ENCODE measurements at places on chromosomes 5 and 9.
A peak's percentile ranks its signal among the peaks of the same experiment; 100 is the strongest.

- no peak for DNase-seq
Measured at GRCh38 chr9:32672469-32672868, 37.0 kb upstream of the TAF1L start.

GRCh38 chr5:16131878-16132277 lies 47.7 kb downstream of the MARCHF11 start:
- no peak for DNase-seq

DNA sequence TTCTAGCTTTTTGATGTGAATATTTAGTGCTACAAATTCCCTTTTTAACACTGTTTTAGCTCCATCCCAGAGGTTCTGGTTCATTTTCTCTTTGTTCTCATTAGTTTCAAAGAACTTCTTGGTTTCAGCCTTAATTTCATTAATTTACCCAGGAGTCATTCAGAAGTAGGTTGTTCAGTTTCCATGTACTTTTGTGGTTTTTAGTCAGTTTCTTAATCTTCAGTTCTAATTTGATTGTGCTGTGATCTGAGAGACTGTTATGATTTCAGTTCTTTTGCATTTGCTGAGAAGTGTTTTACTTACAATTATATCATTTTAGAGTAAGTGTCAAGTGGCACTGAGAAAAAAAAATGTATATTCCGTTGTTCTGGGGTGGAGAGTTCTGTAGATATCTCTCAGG lies 240.1 kb upstream of the RASA1 start:
- DNase-seq, result no peak

DNA sequence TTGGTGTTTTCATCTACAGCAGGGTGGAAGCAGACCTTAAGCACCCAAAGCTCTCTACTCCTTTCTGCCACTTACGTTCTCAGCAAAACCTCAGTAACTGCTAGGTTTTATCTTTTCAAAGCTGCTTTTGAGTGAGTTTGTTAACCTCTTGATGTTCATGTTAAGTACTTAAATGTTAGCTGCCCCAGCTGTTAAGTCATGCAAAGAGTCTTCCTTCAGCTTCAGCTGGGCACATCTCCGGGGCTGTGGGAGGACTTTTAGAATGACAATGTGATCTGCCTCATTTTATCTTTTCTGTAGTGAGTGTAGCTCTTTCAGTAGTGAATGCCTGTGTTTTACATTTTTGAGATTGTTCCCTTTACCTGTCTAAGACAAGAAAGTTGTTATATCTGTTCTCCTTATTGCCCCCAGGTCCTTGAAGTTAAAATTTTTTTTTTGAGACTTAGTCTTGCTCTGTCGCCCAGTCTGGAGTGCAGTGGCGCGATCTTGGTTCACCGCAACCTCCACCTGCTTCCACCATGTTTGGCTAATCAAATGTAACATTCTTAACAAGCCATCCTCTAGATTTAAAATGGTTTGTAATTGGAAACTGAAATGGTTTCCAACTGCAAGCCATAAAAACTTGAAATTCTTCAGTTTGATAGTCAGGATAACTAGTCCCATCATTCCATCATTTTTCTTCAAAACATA lies 19.6 kb downstream of the KDM4C start:
- no peak for DNase-seq

DNA sequence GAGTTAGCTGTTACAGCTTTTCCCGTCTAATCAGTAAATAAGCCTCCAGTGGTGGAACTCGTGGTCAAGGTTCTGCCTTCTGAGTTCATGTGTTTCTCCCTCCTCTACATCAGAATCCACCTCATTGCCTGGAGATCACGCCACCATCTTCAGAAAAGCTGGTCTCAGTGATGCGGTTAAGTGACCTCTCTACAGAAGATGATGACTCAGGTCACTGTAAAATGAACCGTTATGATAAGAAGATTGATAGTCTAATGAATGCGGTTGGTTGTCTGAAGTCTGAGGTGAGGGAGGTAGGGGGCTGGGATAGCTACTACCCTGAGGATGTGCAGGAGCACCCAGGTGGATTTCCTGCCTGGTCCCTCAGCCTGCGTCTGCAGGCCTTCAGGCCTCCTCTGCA lies 13.3 kb downstream of the ODF2 start:
- DNase-seq, result no peak

DNA sequence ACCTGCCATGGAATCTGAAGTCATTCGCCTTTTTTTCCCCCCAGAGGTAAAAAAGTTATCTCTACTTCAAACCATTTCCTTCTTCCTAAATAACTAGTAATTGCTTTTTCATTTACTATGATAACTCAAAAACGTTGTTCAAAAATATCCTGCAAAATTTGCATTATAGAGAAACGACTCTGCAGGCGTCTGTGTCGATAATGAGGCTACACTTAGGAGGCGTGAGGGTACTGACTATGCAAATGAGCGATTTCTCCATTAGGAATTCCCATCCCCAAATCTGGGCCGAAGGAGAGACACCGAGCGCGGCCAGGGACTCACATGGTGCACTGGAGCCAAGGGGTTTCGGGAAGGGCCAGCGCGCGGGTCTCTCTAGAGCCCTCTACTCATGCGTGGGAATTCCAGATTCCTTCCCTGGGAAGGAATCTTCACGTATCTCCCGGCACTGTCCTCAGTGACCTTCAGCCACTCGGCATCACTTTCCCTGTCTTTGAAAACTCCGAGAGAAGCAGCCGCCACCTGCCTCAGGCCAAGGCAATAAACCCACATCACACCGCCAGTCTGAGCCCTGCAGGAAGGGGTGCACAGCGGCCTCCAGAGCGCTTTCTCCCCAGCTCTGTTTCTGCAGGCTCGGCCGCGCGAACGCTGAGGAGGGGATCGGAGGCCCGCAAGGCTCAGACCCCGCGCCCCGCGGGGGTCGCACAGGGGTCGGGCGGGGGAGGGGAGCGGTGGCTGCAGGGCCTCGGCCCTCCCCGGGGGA lies 718 bp upstream of the DENND4C start:
- DNase-seq, result no peak

DNA sequence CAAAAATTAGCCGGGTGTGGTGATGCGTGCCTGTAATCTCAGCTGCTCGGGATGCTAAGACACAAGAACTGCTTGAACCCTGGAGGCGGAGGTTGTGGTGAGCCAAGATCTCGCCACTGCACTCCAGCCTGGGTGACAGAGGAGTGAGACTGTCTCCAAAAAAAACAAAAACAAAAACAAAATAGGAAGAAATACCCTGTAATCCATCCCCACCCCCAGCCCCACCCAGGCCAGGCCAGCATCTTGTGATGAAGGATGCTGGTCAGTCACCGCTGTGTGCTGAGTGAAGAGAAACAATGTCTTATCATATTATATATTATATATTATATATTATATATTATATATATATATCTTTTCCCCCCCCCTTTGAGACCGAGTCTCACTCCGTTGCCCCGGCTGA lies 15.4 kb upstream of the CCIN start:
- no peak for DNase-seq

DNA sequence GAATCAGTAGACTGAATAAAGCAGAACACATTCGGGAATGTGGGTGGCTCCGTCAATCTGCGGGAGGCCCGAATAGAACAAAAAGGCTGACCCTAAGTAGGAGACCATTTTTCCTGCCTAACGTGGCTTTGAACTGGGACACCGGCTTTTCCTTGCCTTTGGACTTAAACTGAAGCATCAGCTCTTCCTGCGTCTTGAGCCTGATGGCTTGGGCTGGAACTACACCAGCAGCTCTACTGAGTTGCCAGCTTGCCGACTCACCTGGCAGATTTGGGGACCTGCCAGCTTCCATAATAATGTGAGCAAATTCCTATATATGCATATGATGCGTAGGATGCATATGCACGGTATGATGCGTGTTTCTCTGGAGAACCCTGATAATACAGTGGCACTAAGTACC lies 111.3 kb downstream of the DAPK1 start:
- DNase-seq, result no peak

GRCh38 chr5:30112867-30113266 lies 1080.6 kb upstream of the CDH6 start:
- no peak for DNase-seq

DNA sequence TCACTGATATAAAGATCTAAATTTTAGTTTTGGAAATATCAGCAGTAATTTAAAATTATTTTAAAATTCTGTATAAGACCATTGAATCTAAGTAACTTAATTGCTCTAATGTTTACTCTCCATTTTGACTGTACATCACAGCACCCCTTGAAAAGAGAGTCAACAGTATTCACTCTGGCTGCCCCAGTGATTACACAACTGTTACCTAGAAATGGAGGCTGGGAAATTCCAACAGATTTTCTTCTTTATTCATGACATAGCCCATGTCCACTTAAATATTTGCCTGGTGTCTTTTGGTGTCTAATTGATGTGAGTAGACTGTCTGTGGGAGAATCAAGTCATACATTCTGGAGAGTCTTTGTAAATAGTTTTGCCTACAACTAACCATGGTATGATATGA lies 301.8 kb upstream of the CDH6 start:
- DNase-seq, result no peak

GRCh38 chr5:54178991-54179390 lies 131.4 kb downstream of the ARL15 start:
- no peak for DNase-seq

DNA sequence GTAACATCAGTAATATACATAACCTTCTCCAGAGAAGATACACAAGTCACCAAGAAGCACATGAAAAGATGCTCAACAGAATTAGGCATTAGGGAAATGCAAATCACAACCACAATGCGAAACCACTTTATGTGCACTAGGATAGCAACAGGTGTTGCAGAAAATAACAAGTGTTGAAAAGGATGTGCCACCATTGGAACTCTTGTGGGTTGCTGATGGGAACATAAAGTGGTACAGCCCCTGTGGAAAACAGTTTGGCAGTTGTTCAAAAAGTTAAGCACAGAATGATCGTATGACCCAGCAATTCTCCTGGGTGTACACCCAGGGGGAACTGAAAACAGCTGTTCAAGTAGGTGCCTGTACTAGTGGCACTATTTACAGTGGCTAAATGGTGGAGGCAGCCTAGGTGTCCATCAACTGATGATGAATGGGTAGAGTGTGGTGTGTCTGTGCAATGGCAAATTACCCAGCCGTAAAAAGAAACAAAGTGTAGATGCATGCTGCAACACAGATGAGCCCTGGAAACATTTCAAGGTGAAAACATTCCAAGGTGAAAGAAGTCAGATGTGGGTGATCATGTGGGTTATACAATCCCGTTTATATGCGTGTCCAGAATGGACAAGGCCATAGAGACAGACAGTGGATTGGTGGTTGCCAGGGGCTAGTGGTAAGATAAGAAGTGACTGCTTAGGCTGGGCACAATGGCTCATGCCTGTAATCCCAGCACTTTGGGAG lies 27.2 kb downstream of the CCDC69 start:
- peak; percentile 25 for DNase-seq

DNA sequence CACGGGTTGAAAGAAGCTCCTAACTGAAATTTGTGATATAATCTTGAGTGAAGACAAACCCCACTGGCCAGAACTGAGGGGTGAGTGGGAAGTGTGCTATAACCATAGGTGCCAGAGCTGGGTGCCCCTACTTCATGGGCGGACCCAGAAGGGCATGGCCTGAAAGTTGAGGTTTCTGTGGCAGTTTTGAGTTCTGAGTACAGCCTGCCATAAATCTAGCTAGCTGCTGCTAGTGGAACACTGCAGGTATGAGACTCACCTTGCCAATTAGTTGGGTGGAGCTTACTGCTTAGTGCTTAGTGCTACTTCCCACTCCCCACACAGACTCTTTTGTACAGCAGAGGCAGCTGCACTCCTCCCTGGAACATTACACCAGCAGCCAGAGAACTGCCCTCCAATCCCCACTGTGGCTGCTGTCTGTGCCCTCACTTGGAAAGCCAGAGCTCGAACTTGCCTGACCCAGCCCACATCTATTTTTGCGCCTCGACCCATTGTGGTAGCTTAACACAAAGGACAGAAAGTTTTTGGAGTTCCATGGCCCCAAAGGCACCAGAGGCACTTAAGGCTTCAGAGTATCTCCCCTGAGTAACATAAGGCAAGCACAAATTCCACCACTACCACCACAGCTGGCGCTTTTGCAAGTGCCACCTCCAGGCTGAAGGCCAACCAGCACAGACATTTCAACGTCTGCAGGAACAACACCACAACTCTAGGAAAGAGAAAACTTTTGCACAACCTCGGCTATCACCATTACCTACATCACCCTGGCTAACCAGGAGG lies 27.1 kb upstream of the PTGER4 start:
- no peak for DNase-seq

DNA sequence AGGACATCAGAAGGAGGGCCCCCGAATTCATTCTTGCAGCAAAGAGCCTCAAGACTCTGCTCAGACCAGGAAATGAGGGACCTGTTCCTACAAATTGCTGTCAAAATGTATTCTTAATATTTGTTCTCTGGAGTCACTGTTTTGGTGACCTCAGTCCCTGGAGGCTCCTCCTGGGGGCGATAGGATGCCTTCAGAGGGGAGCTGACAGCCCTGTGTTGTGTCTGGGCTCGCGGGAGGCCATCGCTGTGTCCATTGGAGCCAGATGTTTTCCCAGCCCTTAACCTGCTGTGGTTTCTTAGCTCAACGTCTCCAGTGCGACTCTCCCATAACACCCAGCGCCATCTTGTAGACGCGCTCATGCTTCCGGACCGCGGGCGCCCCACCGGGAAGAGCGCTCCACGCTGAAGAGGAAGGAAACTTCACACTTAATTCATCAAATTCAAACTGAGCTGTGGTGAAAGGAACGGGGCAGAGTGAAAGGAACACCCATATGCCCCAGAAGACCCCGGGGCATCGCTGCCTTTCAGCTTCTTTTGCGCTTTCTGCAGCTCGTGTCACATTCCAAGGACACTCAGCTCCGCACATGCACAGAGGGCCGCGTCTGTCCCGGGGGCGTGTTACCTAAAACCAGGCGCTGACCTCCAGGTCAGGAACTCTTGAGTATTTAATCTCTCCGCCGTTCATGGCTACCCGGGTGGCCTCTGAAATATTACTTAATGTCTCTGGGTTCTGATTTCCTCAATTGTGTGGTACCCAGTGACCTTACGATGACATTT lies 112.3 kb upstream of the GDNF start:
- no peak for DNase-seq

DNA sequence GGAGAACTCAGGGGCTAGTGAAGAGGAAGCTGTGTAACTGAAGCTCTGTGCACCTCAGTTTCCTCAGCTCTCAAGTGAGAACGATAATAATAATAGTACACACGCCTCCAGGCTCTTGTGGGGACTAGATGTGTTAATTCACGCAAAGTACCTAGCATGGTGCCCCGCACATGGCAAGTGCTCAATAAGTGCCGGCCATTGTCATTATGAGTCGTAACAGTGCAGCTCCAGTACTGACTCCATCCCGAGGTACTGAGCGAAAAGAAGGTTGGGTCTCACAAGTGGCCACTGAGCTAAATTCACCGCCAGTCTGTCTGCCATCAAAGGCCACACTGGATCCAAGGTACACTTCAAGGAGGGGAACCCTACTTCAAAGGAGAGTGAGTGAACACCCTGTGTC lies 40.4 kb downstream of the MED27 start:
- no peak for DNase-seq

DNA sequence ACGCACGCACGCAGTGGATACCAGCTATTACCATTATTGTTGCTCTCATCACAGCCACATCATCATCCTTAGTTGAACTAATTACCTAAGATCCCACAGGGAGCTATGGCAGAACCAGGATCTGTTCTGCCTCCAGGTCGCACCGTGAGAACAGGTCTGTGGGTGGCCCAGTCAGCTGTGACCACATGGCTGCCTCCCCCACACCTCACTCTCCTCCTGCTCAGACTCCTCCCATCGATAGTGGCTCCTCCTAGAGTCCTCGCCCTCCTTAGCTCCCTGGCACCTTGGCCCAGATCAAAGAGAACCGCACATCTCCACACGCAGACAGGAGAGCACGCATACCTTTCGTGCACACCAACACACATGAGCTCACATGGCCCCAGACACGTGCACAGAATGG lies 32.4 kb upstream of the RPL26L1 start:
- DNase-seq, result no peak

Measured in erythroblast (primary cell).